EL (cell line): ENCODE measurements at places on chromosomes 5 and 9.

- peak; percentile 50 for DNase-seq
These were observed 64.3 kb downstream of the GOLM1 start for GRCh38 chr9:86034863-86035734.

- DNase-seq = no peak
These were observed 80.2 kb downstream of the PRKACG start for GRCh38 chr9:68933434-68934328.

DNA sequence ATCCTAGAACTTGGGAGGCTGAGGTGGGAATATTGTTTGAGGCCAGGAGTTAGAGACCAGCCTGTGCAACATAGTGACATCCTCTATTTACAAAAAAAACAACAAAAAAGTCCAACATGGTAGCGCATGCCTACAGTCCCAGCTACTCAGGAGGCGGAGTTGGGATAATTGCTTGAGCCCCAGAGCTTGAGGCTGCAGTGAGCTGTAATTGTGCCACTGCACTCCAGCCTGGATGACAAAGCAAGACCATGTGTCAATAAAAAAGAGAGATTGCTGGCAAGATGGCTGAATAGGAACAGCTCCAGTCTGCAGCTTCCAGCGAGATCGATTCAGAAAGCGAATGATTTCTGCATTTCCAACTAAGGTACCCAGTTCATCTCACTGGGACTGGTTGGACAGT lies 54.8 kb upstream of the FBXL17 start:
- DNase-seq = no peak

GRCh38 chr9:72661401-72662135 lies 140.2 kb downstream of the TMC1 start:
- DNase-seq = peak; percentile 42

GRCh38 chr5:126370796-126371718 lies 52.2 kb upstream of the GRAMD2B start:
- peak; percentile 64 for DNase-seq

DNA sequence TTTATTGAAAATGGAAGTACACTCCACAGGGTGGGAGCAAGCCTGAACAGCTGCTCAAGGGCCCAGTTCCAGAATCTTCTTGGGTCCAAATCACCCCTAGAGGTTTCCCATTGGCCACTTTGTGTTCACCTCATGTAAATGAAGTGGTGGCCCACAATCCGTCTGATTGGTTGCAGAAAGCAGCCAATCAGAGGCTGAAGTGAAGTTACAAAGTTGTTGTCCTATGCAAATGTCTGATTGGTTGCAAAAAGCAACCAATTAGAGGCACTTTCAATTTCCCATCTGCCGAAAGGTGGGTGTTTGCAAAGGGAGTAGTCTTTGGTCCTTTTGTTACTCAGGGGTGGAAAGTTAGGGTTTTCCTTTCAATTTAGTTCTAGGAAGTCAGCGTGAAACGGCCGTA lies 8.8 kb downstream of the TMEM171 start:
- DNase-seq = no peak

DNA sequence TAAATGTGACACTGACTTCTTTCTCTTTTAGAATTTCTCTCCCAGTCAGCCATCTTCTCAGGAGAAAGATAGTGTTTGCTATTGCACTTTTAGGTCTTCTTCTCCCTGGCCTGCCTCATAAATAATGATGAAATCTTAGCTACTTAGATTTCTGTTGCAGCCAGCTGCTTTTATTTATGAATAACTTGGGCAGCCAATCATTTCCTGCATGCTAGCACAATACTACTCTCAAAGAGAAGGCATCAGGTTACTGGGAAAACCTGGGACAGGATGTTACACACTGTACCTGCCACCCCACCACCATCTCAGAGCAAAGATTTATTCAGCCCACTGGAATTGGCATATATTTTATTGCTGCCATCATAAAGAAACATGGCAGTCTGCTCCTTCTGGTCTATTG lies 266.6 kb downstream of the PRELID2 start:
- peak; percentile 14 for DNase-seq

- no peak for DNase-seq
These were observed 622.6 kb downstream of the PRR16 start for GRCh38 chr5:121086671-121087070.

GRCh38 chr5:32859211-32859641 lies 148.1 kb downstream of the NPR3 start:
- peak; percentile 60 for DNase-seq

DNA sequence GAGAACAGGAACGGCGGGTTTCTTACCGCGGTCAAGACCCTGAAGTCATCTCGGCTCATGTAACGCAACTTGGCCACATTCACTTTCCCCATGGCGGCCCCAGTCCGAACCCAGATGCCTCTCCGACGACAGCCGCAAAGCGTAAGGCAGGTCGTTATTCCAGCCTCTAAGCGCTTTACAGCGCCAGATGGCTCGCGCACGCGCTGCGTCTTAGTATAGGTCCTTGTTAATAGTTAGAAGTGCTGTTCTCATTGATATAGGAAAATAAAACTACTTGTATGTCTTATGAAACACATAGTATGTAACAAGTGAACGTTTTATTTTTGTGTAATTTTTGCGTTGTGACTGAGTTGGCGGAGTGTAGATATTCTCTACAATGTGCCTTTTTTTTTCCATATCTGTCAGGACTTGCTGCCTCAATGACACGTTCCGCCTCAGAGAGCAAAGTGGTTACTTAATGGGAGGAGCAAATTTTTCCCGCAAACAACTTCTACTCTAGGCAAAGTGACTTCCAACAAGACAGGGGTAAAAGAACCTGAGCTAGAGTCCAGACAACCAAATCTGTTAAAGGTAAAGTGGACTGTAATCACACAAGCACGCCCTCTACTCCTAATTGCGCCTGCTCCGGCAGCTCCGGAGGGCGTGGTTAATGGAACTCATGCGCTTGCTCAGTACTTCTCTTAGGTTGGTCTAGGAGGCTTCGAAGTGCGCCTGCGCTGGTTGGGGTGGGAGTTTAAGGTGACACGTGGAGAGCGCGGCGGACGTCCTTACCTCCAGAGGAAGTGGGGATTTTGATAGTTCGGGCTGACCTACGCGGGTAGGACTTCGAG lies at the start of gene RIOK2:
RIOK2 (minus strand) TSS at position 148 of the 830 bp plus-strand sequence; CDS start at position 92, 56 bp downstream.
- peak; percentile 96 for DNase-seq

GRCh38 chr9:71519098-71519696 lies 249.1 kb downstream of the CEMIP2 start:
- no peak for DNase-seq

DNA sequence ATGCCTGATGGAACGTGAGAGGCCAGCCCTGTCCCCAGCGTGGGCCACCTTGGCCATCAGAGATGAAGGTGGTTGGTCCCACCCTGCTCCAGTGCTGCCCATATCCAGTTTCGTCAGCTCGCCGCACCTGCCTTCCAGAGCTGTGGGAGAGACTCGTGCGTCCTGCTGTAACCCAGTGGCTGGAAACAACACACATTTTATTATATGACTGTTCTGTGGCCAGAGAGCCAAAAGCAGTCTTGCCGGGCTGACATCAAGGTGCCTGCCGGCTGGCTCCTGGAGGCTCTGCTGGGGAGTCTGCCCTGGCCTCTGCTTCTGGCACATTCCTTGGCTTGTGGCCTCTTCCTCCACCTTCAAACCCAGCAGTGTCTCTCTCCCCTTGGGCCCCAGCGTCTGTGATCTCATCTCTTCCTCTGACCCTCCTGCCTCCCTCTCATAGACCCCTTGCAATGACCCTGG lies 94.7 kb downstream of the RXRA start:
- DNase-seq = no peak

GRCh38 chr9:72187121-72187695 lies 38.0 kb downstream of the GDA start:
- no peak for DNase-seq

DNA sequence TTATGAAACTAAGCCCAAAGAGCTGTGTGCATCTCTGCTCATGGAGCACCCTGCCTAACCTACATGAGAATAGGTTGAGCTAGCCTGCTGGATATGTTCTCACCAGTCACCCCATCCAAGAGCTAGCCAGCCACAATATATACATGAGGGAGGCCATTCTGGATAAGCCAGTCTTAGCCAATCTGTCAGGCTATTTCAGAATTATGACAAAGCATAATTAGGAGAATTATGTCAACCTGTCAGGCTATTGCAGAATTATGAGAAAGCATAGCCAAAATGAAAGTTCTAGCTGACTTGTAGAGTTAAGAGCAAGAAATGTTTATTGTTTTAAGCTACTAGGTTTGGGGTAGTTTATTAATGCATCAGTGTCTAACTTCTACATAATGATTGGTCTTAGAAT lies 189.8 kb downstream of the WDR70 start:
- no peak for DNase-seq
